Neural crest cell (in vitro differentiated cells): ENCODE measurements at places on chromosomes 16 and 17. TPM values are rescaled to one million over a fixed set of nuclear protein-coding genes. Genes with fewer than 3 reads are reported as not detected.

Gene SLC13A2
- not detected in 2 replicates for total RNA-seq

Gene KLHL11
- 20.4 and 20.6 TPM in 2 replicates for total RNA-seq

Gene SLC25A11
- total RNA-seq = 67.7 and 68.3 TPM in 2 replicates

Gene PLLP
- total RNA-seq = 0.79 and 0.84 TPM in 2 replicates

Gene ITGB3
- 0.09 and 0.11 TPM in 2 replicates for total RNA-seq

Gene GPR142
- total RNA-seq = 0.23 TPM in 1 of 2 replicates, not detected in the other

Gene TACO1
- total RNA-seq = 24.3 and 24.4 TPM in 2 replicates

Gene ATP2A1
- 3.1 and 3.3 TPM in 2 replicates for total RNA-seq

Gene SLFN13
- 9.3 and 10.0 TPM in 2 replicates for total RNA-seq

Gene TM4SF5
- total RNA-seq = not detected in 2 replicates

Gene CYGB
- 8.6 and 8.7 TPM in 2 replicates for total RNA-seq

Gene TEFM
- 10.8 and 15.0 TPM in 2 replicates for total RNA-seq

Gene WNT9B
- 0.66 TPM in 1 of 2 replicates, not detected in the other for total RNA-seq

Gene ABCA10
- total RNA-seq = 0.64 and 0.82 TPM in 2 replicates

Gene SCNN1B
- total RNA-seq = not detected in 2 replicates

Gene TEX14
- total RNA-seq = 0.21 and 0.48 TPM in 2 replicates

Gene TNFRSF13B
- not detected in 2 replicates for total RNA-seq

Gene SLC5A10
- total RNA-seq = not detected in 2 replicates

Gene ZNF263
- 32.7 and 34.0 TPM in 2 replicates for total RNA-seq

Gene EXOC3L1
- 0.30 and 0.44 TPM in 2 replicates for total RNA-seq

Gene CLEC18B
- total RNA-seq = 1.4 and 2.1 TPM in 2 replicates

Gene TBX4
- total RNA-seq = not detected in 2 replicates

Gene SRCIN1
- 8.4 and 8.6 TPM in 2 replicates for total RNA-seq

Gene AIPL1
- total RNA-seq = not detected in 2 replicates

Gene SMPD3
- total RNA-seq = 3.2 and 3.8 TPM in 2 replicates

Gene YBX2
- 0.54 and 0.96 TPM in 2 replicates for total RNA-seq

Gene NPIPA3
- 1.7 TPM in 1 of 2 replicates, not detected in the other for total RNA-seq

Gene RGS11
- total RNA-seq = 1.9 and 2.8 TPM in 2 replicates

Gene IRX5
- 12.7 and 14.9 TPM in 2 replicates for total RNA-seq

Gene CHRNE
- total RNA-seq = 0.21 TPM in 1 of 2 replicates, not detected in the other

Gene RPS6KB1
- 36.8 and 41.5 TPM in 2 replicates for total RNA-seq

Gene CACNG5
- not detected in 2 replicates for total RNA-seq

Gene CHCT1
- not detected in 2 replicates for total RNA-seq

Gene TMEM220
- total RNA-seq = 5.0 and 5.1 TPM in 2 replicates

Gene KRTAP4-4
- total RNA-seq = not detected in 2 replicates

Gene TP53TG3F
- not detected in 2 replicates for total RNA-seq

Gene TBC1D3G
- not detected in 2 replicates for total RNA-seq

Gene IL17C
- 0.23 TPM in 1 of 2 replicates, not detected in the other for total RNA-seq

Gene TBC1D3H
- not detected in 2 replicates for total RNA-seq

Gene PERCC1
- not detected in 2 replicates for total RNA-seq

Gene HSF5
- total RNA-seq = 0.05 and 0.11 TPM in 2 replicates

Gene RAB11FIP4
- total RNA-seq = 7.4 and 8.0 TPM in 2 replicates

Gene GCGR
- total RNA-seq = not detected in 2 replicates

Gene CCDC40
- total RNA-seq = 22.7 and 23.8 TPM in 2 replicates

Gene CRHR1
- 0.41 and 1.1 TPM in 2 replicates for total RNA-seq
